Activated CD4-positive, alpha-beta T cell treated with anti-CD3 and anti-CD28 coated beads for 48 hours (primary cell): ENCODE measurements at places on chromosomes 12 and 14.

DNA sequence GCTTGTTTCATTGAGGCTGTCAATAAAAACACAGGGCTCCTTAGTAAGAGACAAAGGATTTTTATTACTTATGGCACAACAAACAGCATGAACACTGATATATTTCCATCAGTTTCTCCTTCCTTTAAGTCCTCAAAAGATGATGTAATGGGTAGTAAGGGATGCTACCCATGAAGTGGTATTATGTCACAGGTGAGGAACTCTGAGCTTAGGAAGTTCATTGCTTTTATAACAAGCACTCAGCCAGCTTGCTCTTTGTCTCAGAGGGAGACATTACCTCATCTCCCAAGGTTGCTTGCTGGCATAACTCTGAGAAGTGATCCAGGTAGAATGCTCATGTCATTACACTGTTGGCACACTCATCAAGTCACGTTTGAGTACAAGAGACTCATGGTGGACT is 287.0 kb upstream of the OR4E1 start:
- DNase-seq = no peak

GRCh38 chr14:104385111-104385510 is 194.5 kb upstream of the C14orf180 start:
- DNase-seq = no peak

DNA sequence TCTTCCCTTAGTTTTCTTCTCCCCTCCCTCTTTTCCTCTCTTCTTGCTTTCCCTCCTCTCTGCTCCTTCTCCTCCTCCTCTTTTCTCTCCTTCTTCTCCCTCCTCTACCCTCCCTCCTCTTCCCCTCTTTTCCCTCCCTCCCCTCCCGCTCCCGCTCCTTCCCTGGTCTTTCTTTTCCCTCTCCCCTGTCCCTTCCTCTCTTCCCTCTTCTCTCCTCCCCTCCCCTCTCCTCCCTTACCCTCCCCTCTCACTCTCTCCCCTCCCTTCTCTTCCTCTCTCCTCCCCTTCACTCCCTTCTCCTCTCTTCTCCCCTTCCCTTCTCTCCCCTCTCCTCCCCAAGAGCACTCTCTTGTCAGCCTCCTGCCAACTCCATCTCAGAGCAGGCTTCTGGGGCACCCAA is 17.4 kb upstream of the FBXO21 start:
- no peak for DNase-seq

GRCh38 chr14:89004166-89004565 is 179.7 kb downstream of the TTC8 start:
- no peak for DNase-seq

- DNase-seq = no peak
Observed at GRCh38 chr14:96160076-96160912, 44.3 kb upstream of the BDKRB2 start.

GRCh38 chr14:104819361-104819781 is 18.5 kb downstream of the ZBTB42 start:
- no peak for DNase-seq

GRCh38 chr12:104960464-104960863 is 2.4 kb upstream of the SLC41A2 start:
- DNase-seq = no peak

DNA sequence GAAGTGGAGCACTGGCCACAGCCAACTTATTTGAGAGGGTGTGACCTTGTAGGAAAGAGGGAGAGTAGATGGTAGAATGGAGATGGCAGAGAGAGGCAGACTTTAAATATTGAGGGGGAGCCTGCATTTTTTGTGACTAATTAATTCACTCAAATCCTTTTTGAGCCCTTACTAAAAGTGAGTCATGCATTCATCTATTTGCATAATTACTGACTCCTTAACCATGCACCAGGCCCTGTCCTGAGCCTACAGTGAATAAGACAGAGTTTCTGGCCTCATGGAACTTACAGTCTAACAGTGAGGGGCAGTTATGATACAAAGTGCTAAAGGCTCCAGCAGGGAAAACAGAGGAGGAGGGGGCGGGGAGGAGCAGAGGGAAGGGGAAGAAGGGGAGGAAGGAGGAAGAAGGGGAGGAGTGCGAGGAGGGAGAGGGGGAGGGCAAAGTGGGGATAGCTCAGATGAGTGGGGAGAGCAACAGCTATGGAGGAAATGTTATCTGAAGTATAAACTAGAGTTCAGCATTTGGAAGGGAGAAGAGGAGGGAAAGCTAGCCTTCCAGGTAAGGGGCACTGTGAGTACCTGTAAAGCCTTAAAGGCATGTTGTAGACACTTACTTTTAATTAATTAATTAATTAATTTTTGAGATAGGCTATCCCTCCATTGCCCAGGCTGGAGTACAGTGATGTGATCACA is 7.5 kb upstream of the CTDSP2 start:
- no peak for DNase-seq

GRCh38 chr12:105157606-105158005 is 50.1 kb downstream of the WASHC4 start:
- DNase-seq = no peak

DNA sequence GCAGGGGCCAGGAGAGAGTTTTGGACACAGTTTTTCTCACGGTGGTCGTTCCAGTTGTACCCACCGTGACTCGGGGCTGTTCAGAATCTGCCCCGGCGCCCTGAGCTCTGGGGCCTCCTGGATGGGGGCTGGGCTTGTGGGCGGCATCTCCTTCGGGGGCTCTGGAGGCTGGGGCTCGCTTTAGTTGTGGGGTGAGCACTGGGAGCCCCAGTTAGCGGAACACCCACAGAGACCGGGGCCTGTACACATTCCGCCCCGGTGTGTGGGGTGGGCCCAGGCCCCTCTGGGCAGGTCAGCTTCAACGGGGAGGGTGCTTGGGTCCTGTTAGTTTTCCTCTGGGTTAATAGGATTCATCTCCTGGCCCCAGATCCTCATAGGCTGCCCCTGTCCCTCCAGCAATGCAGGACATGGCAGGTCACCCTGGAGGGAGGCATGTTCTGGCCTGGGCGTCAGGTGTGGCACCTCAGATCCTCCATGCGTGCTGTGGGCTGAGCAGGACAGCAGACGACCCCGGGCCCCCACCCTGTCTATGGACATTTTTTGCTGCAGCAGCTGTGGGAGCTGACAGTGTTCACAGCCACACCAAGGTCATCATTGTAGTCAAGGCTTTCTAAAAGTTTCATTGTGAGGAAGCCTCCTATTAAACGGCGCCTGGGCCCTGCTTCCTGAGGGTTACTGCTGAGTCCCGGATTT is 393.2 kb downstream of the TMEM121 start:
- DNase-seq = no peak
